ENCODE measurements at places on chromosomes 7 and 10. TPM values are rescaled to one million over a fixed set of nuclear protein-coding genes. Genes with fewer than 3 reads are reported as not detected.

DNA sequence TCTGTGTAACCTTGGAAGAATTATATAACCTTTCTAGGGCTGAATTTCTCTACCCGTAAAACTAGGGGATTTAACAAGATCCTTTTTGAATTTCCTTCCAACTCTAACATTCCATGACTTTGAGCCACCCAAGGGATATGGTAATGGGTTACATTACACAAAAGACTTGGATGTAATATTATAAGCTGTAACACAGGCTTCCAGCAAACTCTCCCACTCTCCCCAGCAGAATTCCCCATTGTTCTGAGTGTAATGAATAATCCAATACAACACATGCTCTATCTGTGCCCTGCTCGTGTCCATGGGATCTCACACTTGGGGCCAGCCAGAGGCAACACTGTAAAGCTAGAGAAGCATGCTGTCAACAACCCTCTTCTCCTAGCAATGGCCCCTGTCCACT lies 790.6 kb upstream of the AUTS2 start:
- DNase-seq, result no peak

DNA sequence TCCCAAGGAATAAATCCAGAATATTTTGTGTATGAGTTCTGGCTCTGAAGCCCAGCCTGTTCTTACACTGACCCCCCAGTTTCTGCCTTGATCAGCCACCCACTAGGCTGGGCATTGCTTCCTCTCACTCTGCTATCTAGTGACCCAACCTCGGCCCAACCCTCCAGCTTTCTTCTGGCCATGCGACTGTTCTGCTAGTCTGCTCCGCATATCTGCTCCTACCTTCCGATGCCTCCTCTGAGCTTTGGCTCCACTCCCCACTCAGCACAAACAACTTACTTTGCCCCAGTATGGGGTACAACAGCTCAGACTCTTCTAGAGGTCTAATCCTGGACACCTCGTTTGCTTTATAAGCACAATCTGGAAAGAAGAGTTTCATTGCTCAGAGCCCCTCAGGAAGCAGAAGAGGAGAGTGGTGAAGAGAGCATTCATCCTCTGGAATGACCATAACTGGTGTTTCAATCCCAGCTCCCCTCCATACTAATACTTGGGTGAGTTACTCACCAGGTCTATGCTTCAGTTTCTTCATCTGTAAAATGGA lies 99.6 kb downstream of the NPSR1 start:
- no peak for DNase-seq

DNA sequence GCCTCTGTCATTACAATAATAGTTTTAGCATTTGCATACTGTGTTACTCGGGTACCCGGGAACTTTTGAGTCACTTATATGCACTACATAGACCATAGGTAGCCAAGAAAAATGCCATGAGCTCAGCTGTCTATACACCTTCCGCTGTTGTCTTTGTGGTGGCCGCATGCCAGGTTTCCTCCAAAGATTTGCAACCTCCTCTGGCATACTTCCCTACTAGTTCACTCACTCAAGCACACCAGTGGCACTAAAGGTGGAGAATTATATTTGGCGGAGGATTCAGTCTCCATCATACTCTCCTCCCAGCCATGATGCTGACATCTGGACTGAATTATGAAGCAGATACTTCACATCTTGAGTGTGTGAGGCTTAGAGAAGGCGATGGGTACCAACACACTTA lies 35.6 kb upstream of the GRB10 start:
- no peak for DNase-seq

DNA sequence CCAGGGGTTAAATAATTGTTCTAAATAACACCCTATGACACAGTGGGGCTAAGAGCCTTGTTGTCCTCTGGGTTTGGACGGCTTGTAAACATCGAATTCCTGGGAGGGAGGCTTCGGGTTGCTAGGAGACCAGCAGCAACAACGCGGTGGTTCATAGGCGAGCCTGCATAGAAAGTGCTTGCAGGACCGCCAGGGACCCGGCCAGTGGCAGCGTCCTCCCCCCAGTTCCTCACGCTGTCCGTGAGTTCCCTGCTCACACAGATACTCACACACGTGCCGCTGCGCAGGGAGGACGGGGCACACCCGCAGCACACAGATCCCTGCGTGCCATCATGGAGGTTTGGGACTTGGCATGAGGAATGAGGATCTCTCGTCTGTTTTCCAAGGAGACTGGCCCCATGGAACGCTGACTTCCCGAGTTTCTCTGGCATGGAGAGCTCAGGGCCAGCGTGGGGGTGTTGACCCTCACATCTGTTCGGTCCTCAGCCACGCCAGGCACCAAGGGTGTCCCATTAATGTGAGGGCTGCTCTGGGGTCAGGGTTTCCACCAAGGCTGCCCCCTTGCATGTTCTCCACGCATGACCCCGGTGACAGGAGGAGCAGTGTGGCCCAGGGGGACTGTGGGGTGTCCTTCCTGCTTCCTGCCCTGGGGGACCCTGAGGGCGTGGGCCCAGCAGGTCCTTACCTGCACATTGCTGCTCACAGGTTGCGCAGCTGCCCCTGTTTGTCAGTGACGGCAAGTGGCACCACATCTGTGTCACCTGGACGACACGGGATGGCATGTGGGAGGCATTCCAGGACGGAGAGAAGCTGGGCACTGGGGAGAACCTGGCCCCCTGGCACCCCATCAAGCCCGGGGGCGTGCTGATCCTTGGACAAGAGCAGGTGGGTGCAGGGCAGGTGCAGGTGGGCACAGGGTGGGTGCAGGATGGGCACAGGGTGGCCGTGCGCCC lies 9.7 kb downstream of the NPTX2 start:
- DNase-seq, result peak; percentile 29

- DNase-seq, result peak; percentile 35
Measured at GRCh38 chr7:152910545-152911225, 151.1 kb downstream of the ACTR3B start.

DNA sequence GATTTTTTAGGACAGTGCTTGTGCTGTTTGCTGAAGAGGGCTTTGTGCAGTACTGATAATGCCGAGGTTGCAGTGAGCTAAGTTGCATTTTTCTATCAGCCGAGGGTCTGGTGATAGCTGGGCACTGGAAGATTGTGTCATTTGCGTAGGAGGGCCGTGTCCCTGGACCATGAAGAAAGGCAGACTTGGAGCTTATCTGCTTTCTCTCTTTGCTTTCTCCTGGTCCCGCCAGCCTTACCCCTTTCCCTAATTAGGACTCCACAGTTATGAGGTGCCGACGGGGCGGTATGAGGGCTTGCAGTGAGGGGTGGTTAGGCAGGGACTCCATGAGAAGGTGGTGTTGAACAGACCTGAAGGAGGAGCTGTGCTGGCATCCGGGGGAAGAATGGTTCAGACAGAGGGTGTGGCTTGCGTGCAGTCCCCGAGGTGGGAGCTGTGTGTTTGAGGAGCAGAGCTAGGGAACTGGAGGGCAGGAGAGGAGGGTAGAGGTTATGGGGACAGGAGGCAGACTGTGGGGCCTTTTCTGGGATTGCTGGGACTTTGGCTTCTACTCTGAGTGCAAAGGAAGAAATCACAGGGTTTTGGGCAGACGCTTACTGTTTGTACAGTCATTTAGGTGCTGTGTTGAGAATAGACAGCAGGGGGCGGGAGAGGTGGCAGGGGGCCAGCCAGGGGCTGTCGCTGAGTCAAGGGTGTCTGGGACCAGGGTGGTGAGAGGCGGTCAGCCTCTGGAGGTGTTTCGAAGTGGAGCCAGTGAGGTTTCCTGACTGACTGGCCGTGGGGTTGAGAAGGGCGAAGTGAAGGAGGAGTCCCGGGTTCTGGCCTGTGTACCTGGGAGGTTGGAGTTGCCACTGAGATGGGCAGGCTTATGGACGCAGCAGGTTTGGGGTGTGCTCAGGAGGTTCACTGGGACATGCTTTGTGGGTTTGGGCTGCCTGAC lies 43.4 kb downstream of the PRF1 start:
- peak; percentile 90 for DNase-seq

GRCh38 chr10:99659868-99660366 lies 608 bp downstream of the ENTPD7 start:
- DNase-seq, result peak; percentile 15

DNA sequence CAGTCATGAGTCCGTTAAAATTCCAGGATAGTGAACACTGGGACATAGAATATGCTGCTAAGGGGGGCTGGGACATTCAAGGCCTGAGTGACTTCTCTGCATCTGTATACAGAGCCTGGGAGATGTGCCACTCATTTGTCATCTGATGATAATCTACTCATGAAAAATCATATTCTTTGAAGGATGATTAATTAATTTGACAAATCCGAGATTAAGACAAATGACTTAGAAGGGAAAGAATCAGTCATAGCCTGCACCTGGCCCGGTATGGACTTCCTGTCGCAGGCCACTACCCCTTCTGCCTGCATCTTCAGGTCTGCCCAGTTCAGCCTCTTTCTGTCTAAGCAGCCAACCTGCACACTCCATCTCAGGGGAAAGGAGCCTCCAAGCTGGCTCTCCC lies 18.8 kb upstream of the FAM170B start:
- DNase-seq, result no peak

- no peak for DNase-seq
Measured at GRCh38 chr7:135501402-135501801, 8.5 kb downstream of the CNOT4 start.

DNA sequence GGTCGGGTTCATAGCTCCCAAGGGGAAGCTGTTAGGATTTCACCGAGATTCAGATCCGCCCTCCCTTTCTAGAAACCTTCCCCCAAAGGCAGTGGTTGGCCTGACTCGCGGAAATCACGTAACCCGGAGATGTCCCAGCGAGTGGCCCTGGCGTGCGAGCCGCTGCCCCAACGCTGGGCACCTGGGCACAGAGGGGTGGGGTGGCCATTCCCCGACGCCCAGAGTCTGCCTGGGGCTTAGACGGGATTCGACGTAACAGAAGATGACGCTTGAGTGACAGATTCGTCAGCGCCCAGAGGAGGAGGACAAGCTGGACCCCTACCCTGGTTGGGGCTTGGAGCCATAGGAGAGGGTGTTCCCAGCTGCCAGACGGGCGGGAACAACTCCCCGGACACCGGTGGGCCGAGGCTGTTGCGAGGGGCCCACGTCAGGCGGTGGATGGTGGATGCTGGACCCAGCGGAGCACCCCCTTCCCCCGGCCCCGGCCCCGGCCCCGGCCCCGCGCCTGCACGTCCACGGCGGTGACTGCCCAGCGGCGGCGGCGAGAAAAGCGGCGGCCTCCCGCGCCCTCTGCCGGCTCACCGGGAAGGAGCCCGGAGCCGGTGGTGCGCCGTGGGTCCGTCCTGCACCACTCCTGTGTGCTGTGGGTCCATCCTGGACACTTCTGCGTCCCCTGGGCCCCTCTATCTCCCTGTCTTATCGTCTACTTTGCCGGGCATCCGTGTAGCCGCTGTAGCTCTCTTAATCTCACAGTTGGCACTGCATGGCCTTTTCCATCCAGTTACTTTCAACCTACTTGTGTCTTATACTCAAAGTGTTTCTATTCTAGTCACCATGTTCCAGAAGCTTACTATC lies 35.4 kb upstream of the KNDC1 start:
- DNase-seq, result no peak

DNA sequence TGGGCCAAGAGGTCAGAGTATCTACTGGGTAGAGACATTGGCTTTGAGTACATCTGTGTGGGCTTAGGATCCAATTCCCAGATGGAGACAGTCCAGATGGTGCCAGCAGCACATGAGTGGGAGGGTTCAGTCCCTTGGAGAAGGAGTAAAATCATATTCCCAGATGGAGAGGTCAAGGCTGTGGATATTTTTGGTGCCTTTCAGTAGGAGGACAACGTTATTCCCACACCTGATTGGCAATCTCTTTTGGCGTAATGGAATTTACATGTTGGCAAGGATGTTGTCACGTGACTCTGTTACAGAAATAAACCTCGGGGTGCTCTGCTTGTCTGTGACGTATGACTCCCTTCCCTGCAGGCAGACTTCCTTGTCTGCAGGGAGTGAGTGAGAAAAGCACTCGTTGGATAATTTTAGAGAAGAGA lies 27.6 kb downstream of the NPS start:
- peak; percentile 27 for DNase-seq

DNA sequence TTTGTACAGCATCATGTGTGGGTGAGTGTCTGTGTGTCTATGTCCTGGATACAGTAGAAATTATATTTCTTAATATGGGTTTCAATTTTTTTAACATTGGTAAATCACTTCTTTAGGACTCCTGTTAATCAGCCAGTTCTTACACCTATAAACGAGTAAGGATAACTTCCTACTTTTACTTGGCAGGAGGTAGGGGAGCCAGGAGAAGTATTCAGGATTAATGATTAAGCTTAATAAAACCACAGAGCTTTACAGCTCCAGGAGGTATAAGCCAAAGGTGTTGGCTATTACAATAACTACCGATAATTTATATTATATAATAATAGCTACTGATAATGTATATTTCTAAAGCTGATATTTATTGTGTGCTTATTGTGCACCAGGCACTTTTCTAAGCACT lies 1.7 kb upstream of the FAM3C start:
- DNase-seq, result no peak

DNA sequence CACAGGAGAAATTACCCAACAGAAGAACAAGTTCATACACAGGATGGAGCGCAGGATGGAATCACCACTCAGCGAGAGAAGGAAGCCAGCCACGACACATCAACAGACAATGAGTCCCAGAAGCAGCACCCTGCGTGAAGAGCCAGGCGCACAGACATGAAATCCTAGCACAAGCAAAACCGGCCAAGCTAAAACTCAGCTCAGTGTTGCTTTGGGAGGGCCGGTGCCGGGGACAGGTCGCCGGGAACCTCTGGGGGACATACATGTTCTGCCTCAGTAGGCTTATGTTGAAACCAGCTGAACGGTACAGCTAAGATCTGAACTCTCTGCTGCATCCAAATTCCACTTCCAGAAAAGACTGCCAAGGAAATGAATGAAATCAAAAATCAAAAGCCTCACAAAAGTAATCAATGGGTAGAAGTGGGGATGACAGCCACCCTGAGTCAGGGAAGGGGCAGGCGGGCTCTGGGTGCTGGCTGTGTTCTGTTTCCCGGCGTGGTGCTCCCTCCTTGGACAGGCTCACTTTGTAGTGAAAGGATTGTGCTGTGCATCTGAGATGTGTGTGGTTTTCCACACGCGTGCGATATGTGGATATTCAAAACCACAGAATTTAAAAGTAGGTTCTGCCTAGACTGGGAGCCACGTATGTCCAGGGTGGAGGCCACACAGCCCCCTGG lies 114.7 kb downstream of the PDGFA start:
- no peak for DNase-seq

- DNase-seq, result peak; percentile 69
Measured at GRCh38 chr7:25456467-25457171, 228.3 kb upstream of the NPVF start.

GRCh38 chr10:31170636-31171035 lies 139.0 kb upstream of the ZNF438 start:
- DNase-seq, result no peak

DNA sequence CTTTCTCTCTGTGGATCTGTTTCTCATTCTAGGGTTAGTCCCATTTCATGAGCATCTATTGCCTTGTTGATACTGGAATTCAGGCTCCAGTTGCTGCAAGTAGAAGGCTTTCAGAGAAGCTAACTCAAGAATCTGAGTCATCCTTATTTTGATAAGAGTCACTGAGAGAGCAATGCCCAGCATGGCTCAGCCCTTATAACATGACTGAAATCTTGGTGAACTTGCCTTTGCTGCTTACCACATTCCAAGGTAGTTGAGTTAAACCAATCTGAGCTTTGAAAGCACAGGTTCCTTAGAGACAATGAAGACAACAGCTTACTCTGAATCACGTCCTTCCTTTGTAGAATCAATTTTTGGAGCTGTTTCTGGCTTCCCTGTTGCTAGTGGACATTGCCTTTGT lies 53.6 kb upstream of the CHCHD3 start:
- DNase-seq, result no peak

The CUZD1 gene
- total RNA-seq, result 1.5 TPM

The JCAD gene
- 133 TPM for total RNA-seq

The EPDR1 gene
- total RNA-seq, result 34.8 TPM

The ABI1 gene
- total RNA-seq, result 48.0 TPM

The DRGX gene
- total RNA-seq, result not detected

The OGDHL gene
- 10.7 TPM for total RNA-seq

The CTAGE4 gene
- 7.5 TPM for total RNA-seq

The MMP21 gene
- 0.31 TPM for total RNA-seq
